ENCODE measurements at places on chromosomes 1 and 21.

- DNase-seq, result no peak
These were observed 16.6 kb downstream of the C1orf141 start for GRCh38 chr1:67118191-67118590.

DNA sequence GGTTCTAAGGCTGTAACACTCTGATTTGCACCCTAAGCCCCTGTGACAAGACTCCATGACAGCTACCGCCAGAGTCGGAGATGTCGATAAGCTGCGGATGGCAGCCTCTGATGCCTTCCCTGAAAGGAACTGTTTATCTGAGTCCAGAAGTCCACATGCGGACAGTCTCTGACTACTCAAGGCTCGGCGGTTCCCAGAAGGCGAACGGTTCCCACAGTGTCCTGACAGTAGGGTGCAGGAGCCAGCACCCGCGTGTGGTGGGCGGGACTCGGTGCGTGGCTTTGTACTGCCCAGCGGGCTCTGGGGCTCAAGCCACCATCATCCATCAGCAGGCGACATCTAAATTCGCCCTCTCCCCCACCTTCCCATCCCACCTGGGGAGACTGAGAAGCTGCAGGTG lies 30.7 kb downstream of the LRP8 start:
- DNase-seq, result no peak

DNA sequence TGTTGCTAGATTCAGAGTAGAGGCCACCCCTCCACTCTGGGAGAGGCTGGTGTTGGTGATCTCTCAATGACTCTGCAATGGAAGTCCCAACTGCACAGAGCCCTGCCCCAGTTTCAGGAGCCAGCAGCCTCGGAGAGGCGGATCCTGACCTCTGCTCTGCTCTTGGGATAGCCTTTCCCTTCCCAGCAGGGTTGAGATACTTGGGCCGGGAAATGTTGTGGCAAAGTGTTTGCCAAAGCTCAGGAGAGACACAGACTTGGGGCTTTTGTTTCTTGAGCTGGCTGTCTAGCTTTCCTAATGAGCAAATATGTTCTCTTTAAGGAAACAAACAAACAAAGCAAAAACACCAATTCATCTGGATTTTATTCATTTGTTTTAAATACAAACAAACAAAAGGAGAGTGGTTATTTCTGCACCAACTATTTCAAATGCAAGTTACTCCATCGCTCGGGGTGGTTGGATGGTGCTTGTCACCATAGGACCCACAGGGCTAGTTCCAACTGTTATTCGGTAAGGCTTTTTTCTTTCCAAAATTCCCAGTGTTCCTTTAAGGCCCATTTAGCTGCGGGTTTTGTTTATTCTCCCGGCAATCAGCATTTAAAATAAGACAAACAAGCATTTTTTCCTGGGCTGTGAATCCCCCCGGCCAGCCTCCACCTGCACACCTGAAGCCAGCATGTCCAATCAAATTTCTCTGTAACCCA lies 193.9 kb upstream of the LMO4 start:
- DNase-seq, result no peak

DNA sequence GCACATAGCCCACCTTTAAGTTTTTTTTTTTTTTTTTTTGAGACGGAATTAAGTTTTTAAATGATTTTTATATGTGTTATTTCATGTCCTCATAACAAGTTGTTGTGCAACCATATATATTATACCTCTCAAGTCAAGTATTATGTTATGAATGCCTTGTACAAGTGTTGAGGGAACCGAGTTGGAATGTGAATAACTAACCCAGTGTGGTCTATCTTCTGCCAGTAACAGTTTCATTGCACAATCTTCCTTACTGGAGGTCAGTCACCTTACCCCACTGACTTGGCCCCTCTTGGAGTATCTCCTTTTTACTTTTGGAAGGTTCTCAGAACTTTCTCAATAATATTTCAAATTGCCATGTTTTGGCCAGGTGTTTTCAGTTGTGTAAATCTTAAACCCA lies 201.9 kb downstream of the CACNA1E start:
- no peak for DNase-seq
